ENCODE measurements at places on chromosomes 4 and X.

DNA sequence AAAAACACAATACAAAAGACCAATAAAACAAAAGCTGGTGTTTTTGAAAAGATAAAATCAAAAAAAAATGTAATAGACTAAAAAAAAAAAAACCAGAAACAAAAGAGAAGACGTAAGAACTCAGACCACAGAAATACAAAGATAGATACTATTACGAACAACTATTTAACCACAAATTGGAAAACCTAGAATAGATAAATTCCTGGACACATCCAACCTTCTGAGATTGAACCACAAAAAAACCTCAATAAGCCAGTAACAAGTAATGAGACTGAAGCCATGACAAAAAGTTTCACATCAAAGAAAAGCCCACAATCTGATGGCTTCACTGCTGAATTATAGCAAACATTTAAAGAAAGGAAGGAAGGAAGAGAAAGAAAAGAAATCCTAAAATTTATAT is 16.2 kb downstream of the RCHY1 start:
- DNase-seq = no peak

GRCh38 chr4:78613522-78614321 is 62.2 kb downstream of the ANXA3 start:
- no peak for DNase-seq

GRCh38 chr4:170853422-170854021 is 763.8 kb upstream of the AADAT start:
- no peak for DNase-seq

DNA sequence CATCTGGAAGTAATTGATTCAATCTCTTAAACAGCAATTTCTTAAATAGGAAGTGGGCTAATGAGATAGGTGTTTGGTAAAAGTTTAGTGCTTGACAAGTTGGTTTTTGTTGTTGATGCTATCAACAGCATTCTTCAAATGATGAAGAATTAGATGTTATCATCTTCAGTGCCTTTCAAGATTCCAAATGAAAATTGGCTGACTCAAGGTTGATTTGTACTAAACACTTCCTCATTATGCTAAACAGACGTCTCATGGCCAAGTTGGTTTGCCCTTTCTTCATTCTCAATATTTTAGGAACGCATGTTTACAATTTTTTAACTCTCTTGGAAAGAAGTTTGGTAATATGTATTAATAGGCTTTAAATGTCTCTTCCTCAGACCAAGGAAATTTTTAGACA is 86.0 kb downstream of the MID1IP1 start:
- no peak for DNase-seq

GRCh38 chr4:177190995-177191580 is 118.6 kb upstream of the NEIL3 start:
- DNase-seq = no peak

DNA sequence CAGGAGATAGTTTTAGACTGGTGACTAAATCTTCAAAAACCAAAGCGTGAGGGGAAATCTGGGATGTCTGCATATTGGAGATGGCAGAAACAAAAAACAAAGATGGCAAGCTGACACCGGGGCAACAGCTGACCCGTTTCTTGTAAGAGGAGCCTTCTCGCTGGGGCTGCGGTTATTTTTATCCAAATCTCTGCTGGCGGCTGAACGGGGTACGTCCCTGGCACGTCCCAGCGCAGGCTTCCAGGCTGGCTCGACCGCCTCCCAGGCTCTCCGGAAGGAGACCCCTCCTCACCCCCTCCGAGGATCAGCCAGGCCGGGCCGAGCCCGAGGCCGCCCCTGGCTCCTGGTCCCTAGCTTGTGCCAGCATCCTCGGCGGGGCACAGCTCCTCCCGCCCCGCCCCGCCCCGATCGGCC is 403 bp downstream of the SGCB start:
- no peak for DNase-seq

- no peak for DNase-seq
Observed at GRCh38 chr4:183596067-183596757, 62.8 kb downstream of the RWDD4 start.

DNA sequence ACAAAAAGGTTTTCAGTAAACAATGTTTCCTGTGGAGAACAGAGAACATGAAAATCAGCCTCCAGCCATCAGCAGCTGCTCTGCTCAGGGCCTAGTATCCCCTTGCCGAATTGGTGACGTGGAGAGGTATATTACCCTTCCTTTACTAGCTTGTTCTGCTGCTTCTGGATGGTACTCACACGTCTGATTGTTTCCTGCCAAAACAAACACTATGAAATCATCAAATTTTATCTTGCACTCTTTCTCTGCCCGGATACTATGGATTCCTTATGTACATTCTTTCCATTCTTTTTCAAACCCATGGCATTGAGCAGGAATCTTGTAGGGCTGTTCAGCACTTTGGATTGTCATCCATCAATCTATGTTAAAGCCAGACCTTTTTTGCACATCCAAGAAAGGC is 18.8 kb upstream of the METAP1 start:
- DNase-seq = no peak

DNA sequence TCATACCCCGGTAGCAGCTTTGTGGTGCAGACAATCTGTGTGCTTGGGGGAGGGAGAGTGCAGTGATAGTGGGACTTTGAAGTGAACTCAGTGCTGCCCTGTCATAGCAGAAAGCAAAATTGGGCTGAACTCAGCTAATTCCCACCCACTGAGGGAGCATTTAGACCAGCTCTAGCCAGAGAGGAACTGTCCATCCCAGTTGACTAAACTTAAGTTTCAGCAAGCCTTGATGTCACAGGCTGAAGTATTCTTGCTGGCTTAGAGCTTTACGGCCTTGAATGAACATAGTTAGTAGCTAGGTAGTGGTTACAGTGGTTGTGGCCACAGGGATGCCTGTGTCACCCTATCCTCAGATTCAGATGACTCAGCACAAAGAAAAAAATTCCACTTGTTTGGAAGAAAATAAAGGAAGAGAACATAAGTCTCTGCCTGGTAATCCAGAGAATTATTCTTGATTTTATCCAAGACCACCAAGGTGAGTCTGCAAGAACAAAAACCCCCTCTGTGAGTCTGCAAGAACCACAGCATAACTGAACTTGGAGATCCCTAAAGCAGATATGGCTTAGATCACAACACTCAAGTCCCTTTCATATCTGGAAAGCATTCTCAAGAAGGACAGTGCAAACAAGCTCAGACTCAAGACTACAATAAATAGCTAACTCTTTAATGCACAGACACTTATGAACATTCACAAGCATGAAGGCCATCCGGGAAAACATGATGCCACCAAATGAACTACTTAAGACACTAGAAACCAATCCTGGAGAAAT is 39.4 kb downstream of the ADH7 start:
- DNase-seq = no peak

DNA sequence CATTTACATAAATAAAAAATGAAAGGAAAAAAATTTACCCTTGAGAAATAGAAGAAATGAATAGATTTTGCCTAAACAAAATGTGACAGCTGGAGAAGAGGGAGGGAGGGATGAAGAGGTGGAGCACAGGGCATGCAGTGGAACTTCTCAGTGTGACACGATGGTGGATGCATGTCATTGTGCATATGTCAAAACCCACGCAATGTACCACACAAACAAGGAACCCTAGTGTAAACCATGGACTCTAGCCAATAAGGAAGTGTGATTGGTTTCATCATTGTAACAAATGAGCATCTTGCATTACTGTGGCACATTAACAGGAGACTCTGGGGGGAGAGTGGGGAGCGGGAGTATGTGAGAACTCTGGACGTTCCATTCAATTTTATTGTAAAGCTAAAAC is 58.6 kb downstream of the GATB start:
- no peak for DNase-seq

DNA sequence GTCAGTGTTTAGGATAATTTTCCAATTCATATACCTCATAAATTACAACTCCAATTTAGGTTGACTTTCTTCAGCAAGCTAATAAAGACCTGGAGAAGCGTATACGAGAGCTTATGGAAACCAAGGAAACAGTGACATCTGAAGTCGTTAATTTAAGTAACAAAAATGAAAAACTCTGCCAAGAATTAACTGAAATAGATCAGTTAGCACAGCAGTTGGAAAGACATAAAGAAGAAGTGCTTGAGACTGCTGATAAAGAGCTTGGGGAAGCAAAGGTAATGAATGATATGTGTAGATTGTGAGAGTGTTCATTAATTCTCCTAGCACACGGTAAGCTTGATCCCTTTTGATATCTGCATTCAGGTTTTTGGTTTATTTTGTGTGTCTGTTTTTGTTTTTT is 16.8 kb downstream of the CEP135 start:
- no peak for DNase-seq

DNA sequence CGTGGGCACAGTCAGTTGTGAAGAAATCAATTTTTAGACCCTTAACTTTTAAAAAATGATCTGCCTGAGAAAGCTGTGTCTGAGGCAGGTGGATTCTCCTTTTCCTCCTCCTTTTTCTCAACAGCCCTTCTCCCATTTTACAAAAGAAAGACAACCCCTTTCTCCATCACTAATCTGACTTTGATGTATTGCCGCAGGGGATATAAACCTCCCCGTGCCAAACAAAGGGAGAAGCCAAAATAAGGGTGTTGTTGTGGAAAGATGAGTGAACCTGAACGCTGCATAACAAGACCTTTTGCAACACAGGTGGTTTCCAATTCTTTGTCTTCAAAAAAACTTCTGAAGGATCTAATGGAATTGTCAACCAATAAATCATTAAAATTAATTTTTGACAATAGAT is 8.4 kb upstream of the FHL1 start:
- DNase-seq = no peak

DNA sequence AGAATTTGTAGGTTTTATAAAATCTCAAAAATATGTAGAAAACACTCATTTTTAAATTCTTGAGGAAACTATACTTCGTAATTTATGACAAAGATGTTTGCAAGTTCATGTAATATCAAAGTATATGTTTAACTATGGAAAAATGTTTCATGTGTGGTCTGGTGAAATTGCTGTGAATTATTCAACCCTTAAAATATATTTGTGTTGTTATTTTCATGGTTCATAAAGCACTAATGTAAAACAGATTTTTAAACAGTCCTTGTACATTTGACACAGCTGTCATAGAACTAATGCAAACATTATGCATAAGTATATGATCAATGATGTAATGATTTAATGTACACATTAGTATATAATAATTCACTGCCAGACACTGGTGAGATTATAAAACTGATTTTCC is 83.1 kb upstream of the ARSJ start:
- DNase-seq = no peak

DNA sequence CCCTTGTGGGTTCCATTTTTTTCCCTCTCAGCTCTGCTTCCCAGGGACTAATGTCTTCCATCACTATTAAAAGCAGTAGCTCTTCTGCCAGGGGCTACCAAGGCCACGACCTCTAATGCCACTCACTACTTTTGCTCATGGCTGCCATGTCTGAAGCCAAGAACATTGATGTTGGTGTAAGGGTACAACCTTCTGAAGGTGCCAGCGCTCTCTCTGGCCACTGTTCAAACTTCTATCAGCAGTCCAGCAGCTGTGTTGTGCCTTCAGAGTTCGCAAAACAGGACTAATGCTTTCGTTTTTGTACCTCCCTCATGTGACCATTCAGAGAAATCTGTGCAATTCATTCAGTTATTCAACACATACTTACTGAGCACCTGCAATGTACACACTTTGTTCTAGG is 121.5 kb upstream of the ENPEP start:
- no peak for DNase-seq

DNA sequence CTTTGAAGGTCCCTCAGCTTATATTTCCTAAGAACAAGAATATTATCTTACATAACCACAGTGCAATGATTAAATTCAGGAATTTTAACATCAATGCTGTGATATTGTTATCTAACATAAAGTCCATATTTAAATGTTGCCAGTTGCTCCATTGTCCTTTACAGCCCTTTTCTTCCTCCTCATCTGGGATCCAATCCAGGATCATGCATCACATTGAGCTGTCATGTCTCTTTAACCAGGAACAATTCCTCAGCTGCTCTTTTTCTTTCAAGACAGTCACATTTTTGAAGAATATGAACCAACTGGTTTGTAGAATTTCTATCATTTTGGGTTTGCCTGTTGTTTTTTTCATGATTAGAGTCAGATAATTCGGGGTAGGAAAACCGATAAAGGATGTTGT is 12.0 kb downstream of the TMSB4X start:
- DNase-seq = no peak

GRCh38 chrX:134718105-134718965 is 60.1 kb upstream of the PLAC1 start:
- DNase-seq = no peak

GRCh38 chrX:18946157-18946556 is 37.8 kb downstream of the PHKA2 start:
- no peak for DNase-seq

- DNase-seq = no peak
Observed at GRCh38 chr4:112765317-112765974, 128.5 kb downstream of the LARP7 start.

DNA sequence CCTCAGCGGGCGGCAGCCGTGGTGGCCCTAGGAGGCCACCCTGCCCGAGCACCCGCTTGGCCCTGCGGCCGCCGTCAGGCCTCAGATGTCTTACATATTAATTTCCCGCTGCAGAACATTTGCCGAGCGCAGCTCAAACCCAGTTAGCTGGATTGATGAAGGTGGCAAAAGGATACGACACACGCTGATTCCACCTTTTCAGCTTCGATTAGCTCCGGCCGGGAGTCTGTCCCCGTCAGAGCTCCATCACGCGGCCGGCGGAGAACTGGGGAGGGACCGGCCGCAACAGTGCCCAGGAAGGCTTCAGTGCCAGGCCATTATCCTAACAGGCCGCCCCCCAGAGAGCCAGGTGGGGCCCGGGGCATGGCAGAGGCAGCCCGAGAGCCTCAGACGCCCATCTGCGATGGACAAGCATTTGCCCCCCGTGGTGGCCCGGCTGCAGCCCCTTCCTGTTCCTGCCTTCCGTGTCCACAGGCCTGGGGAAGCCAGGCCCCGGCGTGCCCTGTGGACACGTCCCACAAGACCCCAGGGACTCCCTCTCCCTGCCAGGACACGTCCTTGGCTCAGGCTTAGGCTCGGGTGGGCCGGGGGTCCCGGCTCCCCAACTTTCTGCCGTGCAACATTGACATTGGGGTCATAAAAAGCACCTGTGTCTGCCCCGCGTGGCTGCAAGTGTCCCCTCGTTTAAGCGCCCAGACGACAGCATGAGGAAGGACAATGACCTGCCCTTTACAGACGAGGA is 133.8 kb upstream of the NKX1-1 start:
- no peak for DNase-seq

DNA sequence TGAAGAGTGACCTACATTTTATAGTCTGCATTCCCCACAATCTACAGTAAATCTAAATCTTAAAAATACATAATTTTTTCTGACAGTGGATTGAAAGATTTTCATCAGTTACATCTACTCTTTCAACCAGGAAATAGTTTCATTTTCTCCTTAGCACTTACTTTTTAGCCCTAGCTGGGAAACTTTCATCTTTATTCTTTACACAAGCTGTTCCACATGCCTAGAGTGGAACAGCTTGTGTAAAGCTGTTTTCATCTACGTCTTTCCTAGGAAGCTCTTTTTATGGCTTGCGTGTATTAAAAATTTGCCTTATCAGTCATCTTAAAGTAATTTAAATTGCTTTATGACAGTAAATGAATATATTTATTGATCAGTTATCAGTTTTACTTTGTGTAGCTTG is 40.5 kb downstream of the RBPJ start:
- DNase-seq = no peak
